Stomach (tissue), 19 donors: ENCODE measurements at places on chromosomes 3 and 15. TPM values are rescaled to one million over a fixed set of nuclear protein-coding genes. Genes with fewer than 3 reads are reported as not detected.
A peak's percentile ranks its signal among the peaks of the same experiment; 100 is the strongest.

- no peaks in the 10 kb centered on the region for H3K36me3 ChIP-seq
- no peaks in the 10 kb centered on the region for H3K4me1 ChIP-seq
- DNase-seq, result peak; percentile 47
Observed at GRCh38 chr3:95343228-95343627, 1280.4 kb downstream of the NSUN3 start.

- peak overlapping the region; percentile 95 for H3K27ac ChIP-seq
- peak overlapping the region; percentile 83 for H3K4me3 ChIP-seq
Observed at GRCh38 chr3:50322115-50322385, 495 bp downstream of the HYAL2 start.

DNA sequence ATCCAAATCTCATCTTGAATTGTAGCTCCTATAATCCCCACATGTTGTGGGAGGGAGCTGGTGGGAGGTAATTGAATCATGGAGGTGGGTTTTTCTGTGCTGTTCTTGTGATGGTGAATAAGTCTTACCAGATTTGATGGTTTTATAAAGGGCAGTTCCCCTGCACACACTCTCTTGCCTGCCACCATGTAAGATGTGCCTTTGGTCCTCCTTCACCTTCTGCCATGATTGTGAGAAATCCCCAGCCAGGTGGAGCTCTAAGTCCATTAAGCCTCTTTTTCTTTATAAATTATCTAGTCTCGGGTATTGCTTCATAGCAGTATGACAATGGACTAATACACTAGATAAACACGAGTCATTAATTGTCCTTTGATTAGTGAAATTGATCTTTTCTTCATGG lies 214.5 kb upstream of the CFAP20DC start:
- DNase-seq, result no peak
- no peaks in the 10 kb centered on the region for H3K36me3 ChIP-seq
- no peaks in the 10 kb centered on the region for H3K4me1 ChIP-seq
- H3K4me3 ChIP-seq, result no peak overlapping the region

NAA50 gene
- total RNA-seq, result 45.1 TPM

DNA sequence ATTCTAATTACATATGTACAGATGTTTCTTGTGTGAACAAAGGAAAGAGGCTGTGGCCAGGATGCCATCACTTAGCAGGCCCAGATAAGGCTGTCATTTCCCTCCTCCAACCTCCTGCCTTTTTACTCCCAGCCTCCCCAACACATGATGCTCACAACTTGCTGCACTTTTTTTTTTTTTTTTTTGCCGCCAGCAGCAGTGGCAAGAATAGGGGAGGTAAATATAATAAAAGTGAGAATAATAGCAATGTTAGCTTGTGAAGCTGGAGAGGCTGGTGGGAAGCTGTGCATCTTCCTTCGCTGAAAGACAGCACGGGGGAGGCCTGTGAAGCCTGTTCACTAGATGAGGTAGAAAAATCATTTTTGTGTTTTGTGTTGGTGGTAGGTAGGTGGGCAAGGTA lies 42.5 kb upstream of the MYO5C start:
- H3K36me3 ChIP-seq, result peaks cover 36% of the 10 kb centered on the region
- DNase-seq, result no peak
- no peak overlapping the region for H3K27ac ChIP-seq
- H3K4me3 ChIP-seq, result no peak overlapping the region

DNA sequence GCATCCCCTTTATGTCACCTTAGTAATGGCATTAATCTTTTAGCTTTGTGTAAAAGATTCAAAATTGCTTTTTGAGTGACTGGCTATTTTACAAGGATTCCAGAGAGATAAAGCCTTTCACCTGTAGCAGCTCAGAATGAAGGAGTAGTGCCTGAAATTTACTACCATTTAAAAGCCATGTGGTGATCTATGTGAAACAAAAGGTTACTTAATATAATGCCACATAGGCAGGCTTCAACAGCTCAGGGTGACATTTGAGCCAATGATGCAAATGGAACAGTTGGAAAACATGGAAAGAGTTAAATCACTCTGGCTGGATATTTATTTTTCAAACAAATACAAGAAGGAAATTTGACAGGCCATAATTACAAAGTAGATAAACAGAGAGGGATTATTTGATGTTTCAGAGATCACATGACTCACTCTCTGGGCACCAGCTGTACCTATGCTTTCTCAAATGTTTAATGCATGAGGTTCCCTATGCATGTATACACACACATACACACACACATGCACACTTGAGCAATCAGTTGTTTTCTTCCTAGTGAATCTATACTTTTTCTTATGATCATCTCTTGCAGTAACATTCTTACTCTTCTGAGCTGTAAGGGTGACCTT lies 171.5 kb downstream of the ZMAT3 start:
- no peak overlapping the region for H3K27ac ChIP-seq
- DNase-seq, result peak; percentile 7
- H3K36me3 ChIP-seq, result no peaks in the 10 kb centered on the region
- H3K4me1 ChIP-seq, result no peaks in the 10 kb centered on the region
- H3K4me3 ChIP-seq, result no peak overlapping the region
- no peaks in the 10 kb centered on the region for H3K27me3 ChIP-seq

- peaks cover 30% of the 10 kb centered on the region for H3K36me3 ChIP-seq
- H3K4me3 ChIP-seq, result no peak overlapping the region
- peak; percentile 29 for DNase-seq
- H3K27me3 ChIP-seq, result no peaks in the 10 kb centered on the region
- H3K27ac ChIP-seq, result peak overlapping the region; percentile 56
- peaks cover 8% of the 10 kb centered on the region for H3K4me1 ChIP-seq
Observed at GRCh38 chr3:114380233-114380651, 86.4 kb downstream of the TIGIT start.

DNA sequence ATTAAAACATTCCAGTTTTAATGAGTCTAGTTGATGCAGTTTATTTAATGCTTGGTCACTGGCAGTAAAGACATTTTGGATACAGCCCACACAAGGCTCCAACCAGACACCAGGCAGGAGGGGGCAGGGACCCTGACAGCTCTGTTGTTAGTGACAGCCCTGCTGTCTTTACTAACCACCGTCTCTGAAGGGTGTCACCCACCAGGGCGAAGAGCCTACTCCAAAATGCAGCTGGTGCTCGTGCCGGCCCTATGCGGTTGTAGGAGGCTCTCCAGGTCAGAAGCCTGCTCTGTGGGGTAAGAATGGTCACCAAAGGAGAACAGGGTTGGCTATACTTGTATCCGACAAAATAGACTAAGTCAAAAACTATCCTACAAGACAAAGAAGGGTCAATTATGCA lies 132.2 kb downstream of the ATP10A start:
- peaks cover under 1% of the 10 kb centered on the region for H3K36me3 ChIP-seq
- H3K4me1 ChIP-seq, result peaks cover 9% of the 10 kb centered on the region
- no peak overlapping the region for H3K4me3 ChIP-seq
- no peak for DNase-seq
- H3K27ac ChIP-seq, result no peak overlapping the region
